ENCODE measurements at places on chromosomes 6 and 20.

DNA sequence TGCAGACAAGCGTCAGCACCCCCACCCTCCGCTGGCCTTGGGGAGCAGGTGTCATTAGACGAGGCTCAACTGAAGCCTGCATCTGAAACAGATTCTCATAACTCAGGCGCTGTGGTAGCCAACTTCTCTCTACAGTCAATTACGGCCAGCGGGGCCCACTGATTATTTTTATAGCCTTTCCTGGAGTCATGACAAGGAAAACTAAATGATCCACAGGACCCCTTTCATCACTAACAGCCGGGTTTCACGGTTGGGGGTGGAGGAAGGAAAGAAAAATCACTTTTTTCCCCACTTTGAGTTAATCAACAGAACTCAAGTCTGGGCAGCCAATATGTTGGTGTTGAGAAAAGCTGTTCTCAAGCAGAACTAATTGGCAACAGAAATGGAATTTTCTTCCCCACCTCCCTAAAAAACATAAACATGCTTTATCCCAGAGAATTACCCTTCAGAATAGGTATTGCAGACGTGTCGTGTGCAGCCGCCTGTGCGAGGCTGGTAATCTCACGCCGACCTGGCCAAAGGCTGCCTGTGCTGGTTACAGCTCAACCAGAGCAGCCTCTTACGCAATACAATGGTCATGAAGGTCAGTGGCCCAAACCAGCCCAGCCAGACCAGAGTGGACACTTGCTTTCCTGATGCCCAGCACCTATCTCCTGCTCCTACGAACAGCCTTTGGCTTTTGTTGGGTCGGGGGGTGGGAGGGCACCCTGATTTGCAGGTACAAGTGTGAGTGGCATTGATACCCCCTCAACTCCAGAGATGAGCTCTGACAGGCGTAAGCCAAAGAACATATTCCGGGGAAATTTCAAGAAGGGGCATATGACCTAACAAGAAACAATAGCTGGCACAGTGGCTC lies 11.0 kb downstream of the RIPOR3 start:
- peak; percentile 18 for DNase-seq

GRCh38 chr6:118659513-118660217 lies 8.3 kb upstream of the CEP85L start:
- no peak for DNase-seq

GRCh38 chr6:69780585-69781178 lies 16.1 kb downstream of the LMBRD1 start:
- DNase-seq: no peak

GRCh38 chr20:9409352-9409751 lies 105.0 kb upstream of the LAMP5 start:
- peak; percentile 22 for DNase-seq

DNA sequence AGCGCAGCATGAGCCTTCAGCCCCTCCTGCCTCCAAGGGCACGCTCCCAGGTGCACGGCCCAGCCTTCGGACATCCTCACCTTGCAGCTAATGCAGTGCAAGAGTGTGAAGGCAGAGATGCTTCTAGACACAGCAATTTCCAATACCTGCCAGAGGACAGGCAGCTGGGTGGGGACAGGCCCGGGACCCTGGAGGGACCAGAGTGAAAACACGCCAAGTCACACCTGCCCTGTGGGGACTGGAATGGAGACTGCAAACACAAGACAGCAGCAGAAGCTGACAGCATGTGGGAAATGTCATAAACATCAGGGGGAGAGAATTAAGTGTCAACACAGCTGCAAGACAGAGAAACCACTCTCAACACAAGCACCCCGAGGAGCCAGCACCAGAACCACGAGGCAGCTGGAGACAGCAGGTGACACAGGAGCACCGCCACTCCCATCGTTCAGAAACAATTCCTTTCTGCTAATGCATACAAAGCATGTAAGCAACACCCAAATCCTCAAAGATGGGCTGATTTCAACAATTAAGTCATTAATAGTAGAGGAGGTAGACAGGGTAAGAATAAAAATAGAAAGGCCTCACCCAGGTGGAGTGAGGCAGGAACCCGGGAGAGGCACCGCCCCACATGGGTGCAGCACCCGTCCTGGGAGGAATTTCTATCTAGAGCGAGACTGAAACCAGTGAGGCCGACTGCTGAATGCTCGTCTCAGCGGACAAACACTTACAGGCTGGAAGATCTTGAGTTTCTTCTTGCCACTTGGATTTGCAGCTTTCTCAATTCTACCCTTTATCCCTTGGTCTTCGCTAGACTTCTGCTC lies 17.1 kb downstream of the DIDO1 start:
- DNase-seq: no peak

DNA sequence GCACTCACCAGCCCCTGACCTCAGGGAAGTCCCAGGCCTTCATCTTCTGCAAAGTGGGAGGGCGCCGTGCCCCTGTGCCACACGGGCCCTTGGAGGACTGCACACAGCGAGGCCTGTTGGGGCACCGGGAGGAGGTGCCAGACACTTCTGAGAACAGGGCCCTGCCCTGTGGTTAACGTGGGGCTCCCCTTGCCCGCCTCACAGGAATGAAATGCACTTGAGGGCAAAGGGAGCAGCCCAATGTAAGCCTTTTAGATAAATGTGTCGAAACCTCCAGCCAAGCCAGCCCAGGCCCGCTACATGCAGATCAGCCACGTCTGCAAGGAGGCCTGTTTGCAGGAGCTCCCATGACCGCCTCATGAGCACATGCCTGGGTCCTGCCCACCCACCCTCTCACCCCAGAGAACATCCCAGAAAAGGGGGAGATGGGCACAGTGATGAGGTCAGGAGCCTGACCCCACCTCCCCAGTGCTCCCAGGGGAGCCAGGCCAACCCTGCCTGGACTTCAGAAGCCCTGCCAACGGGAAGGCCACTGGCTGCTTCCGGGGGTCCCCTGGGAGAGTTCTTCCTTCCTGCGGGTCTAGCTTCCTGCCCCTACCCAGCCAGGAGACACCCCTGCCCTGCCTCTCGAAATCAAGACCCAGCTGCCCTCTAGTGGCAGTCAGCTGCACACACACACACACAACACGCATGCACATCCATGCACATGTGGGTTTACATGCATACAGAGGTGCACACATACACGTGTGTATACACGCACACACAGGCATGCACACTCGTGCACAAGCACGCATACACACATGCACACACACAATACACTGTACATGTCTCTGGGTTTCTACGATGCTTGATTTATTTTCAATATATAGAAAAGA lies 178.7 kb downstream of the TAF4 start:
- peak; percentile 37 for DNase-seq

DNA sequence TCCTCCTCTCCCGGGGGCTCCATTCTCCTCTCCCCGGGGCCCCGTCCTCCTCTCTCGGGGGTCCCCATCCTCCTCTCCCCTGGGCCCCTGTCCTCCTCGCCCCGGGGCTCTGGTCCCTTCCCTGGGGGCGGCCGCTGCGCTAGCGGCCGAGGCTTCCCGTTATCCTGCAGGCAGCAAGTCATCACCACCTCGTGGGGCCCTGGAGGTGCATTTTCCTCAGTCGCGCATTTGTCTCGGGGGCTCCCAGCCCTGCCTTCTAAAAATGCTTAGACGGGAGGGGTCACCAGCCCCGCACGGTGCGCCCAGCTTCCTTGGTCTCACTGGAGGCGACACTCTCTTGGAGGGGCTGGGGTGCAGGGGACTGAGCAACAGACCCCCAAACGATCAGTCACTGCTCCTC lies 216.5 kb downstream of the QKI start:
- no peak for DNase-seq

DNA sequence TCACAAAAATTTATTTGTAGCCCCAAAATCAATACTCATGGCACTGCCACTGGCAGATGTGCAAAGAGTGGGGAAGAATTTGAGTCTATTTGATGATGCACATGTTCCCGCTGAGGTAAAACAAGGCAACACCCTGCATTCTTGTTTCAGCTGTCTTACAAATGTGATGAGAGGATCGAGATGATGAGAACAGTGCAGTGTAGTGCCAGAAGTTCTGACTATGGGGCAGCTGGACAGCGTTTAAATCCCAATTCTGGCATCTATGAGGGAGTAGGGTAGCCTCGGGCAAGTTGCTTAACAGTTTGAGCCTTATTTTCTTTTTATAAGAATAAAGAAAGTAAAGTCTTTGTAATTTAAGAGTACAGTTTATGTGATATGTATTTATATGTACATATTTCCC lies 296.7 kb upstream of the FKBP1C start:
- no peak for DNase-seq

DNA sequence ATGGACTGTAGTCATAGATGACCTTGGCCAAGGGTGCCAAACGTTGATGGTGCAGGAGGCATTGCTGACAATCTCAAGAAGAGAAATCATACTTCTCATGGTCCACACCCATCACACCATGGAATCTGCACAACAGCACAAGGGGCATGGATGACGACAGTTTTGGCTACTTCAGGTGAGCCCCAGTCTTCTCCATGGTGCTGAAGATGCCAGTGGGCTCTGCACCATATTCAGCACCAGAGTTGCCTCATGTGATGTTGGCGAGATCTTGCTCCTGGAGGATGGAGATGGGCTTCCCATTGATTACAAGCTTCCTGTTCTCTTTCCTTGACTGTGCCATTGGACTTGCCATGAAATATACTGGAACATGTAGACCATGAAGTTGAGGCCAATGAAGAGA lies 188.9 kb downstream of the NRN1 start:
- no peak for DNase-seq

DNA sequence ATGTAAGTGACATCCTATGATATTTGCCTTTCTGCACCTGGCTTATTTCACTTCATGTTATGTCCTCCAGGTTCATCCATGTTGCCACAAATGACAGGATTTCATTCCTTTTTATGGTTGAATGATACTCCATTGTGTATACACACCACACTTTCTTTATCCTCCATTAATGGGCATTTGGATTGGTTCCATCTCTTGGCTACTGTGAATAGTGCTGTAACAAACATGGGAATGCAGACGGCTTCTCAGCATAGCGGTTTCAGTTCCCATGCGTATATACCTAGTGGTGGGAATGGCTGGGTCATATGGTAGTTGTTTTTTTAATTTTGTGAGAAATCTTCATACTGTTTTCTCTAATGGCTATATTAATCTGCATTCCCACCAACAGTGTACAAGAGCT lies 14.8 kb downstream of the MTHFD1L start:
- no peak for DNase-seq

DNA sequence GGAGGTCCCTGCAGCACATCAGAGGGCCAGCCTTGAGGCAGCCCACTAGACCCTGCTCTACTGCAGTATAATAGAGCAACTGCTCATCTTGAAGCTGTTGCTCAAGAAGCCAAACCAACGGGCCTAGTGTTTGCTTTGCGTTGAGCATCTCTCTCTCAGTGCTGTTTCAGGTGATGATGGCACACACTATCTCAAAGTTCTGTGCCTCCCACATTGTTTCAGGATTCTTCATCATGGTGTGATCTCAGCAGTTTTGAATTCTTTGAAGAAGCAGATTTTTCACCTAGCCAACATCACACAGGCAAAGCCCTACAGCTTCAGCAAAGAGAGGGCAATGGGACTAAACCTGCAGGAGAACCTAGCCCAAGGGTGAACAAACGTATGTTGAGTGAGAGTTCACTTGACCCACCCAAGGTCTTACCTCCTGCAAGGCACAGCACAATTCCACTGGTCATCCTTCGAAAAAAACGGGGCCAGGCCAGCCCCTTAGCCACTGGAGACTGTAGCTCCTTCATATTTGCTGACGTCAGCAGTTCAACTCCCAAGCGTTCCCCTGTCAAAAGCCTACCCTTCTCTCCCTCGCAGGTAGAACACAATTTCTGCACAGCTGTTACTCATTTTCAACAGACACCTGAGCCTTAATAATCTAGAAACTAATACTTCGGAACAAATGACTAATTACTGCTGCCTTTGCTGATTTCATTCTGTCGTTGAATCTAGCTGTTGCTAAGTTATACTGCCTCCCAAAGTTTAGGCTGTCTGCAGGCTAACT lies 15.8 kb downstream of the MYB start:
- DNase-seq: peak; percentile 20

DNA sequence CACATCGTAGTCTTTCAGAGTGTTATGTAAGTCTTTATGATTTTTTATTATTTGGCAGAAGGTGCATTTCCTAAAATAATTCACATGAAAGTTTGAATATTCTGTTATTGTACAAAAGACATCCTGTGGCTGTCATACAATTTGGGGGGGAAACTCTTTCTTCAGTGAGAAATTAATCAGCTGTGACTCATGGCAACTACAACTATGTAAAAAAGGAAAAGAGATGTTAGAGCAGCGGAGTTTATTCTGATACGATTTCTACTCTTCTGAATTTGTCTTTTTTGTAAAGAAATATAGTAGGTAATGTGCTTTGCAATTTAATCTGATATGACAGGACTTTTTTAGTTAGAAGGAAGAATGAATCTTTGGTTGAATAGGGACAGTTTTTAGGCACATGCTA lies 14.2 kb downstream of the COL19A1 start:
- DNase-seq: no peak

GRCh38 chr6:52328303-52328662 lies 33.7 kb upstream of the PAQR8 start:
- no peak for DNase-seq

GRCh38 chr6:139062932-139063646 lies 34.5 kb downstream of the ABRACL start:
- DNase-seq: no peak

- DNase-seq: no peak
Measured at GRCh38 chr6:74671558-74672025, 534.3 kb downstream of the COL12A1 start.

DNA sequence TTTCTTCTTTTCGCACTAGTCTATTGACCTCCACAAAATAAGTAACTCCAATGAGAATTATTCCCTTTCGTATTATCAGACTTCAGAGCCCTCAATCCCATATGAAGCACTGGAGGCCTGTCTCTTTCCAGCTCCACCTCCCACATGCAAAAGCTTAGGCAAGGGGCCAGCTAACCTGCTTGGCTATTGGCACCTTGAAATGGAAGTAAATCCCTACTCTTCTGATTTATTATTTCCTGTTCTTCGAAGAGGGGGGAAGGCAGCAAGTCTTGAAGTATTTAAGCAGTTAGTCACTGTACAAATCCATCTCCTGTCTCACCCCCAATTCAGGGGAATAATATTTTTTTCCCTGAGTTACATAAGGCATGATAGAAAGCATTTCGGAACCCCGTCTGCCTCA lies 577.8 kb downstream of the MAFB start:
- DNase-seq: no peak

DNA sequence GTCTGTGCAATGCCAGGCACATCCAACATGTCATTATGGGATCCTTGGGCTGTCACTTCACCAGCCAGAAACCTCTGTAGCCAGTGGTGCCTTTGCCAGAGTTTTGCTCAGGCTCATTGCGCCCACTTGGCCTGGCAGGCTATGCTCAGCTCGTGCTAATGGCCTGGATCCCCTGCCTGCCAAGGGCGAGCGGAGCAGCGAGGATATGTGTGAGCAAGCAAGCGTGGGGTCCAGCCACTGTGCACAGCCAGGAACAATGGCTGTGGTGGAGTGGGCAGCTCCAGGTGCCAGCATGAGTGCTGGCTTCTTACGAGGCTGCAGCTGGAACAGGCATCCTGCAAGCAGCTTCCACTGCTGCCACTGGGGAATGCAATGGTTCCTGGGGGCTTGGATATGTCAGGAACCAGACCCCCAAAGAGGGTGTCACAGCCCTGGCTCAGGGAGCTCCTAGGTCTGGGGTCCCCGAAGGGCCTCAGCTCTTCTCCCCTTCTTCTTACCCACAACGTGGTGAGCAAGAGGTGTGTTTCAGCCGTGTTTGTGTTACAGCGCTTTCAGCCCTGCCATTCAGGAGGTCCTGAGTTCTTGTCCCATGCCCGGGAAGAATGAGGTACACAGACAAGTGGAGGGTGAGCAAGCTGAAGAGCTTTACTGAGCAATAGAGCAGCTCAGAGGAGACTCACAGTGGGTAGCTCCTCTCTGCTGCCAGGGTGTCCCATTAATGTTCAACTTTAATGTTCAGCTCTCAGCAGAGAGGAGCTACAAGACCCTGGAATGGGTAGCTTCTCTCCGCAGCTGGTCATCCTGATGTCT lies 22.3 kb upstream of the TOP1 start:
- no peak for DNase-seq

GRCh38 chr6:36118550-36119107 lies 11.7 kb upstream of the MAPK13 start:
- DNase-seq: no peak
